Heart left ventricle (tissue), 16 donors: ENCODE measurements at places on chromosomes 2 and 18.

- DNase-seq: no peak
These were observed 59.7 kb downstream of the PRKCE start for GRCh38 chr2:45711224-45711623.

DNA sequence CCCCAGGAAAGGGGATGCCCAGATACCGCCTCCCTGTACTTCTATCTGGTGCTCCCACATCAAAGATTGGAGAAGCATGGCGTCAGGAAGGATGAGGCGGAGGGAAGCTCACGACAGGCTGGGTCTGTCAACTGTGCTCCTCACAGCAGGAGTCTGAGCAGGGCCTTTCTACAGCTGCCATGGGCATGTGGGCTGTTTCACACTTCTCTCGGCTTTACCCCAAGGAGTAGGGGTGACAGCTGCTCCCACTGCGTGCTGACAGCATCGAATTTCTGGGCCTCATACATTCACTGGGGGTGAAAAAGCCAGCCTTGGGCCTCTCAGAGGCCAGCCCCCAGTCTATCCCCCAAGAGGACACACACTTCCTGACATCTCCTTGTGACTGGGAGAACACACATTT is 21.1 kb downstream of the NEURL3 start:
- no peak for DNase-seq

DNA sequence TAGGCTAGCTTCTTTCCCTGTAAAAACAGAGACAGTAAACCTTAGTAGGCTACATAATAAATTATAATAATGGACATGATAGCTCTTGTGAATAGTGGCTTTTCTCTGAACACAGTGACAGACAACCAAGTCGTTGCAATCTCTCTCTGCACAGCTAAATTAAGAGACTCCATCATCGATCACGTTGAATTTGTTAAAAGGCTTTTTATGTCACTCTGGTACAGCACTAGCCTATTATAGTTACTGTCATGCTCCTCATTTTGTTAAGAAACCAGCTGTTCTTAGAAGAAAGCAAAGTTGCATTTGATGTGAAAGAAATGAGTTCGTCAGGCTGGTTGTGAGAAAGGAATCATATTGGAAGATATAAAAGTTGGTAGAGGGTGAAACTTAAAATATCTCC is 50.3 kb upstream of the ARHGAP28 start:
- DNase-seq: no peak

GRCh38 chr2:208139447-208139846 is 6.5 kb downstream of the CRYGB start:
- no peak for DNase-seq
